ENCODE measurements at places on chromosomes 3 and 15.

DNA sequence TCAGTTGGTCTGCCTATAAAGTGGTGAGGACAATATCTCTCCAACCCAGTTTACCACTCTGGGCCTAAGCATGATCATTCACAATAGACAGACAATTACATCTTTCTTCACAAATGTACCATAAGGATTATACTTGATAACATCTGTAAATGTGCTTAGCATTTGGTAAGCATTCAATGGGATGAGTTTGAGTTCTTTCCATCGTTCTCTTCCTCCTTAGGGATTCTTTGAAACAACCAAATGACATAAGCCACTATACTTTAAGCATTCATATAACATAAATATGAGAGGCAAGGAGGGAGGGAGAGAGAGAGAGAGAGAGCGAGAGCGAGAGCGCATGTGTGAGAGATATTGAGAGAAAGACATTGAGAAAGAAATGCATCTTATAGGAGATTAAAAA is 303.3 kb upstream of the CBLB start:
- no peak for DNase-seq

DNA sequence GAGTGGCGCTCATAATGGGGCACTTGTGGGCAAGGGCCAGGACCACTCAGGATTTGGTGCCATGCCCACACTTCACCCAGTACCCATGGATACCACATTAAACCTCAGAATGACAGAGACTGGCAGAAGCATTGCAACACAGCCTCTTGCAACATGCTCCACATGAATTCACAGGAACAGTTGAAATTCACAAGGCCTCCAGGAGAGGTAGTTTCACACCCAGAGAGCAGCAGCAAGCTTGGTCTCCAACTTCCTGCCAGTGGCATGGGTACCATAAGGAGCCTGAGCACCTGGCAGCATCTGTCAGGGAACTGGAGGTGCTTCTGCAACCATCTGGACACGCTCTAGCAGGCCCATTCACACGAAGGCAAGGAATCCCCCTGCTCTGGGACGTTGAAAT is 101.0 kb downstream of the OSBPL10 start:
- no peak for DNase-seq

GRCh38 chr15:97783240-97783639 is 177.3 kb upstream of the ARRDC4 start:
- DNase-seq, result no peak

- no peak for DNase-seq
Measured at GRCh38 chr3:61221759-61222362, 29.4 kb downstream of the FHIT start.

- DNase-seq, result no peak
Measured at GRCh38 chr3:138459619-138460535, 25.5 kb downstream of the ESYT3 start.

Measured in umbilical cord (tissue), 2 donors.